ENCODE measurements at places on chromosomes 6 and 20. TPM values are rescaled to one million over a fixed set of nuclear protein-coding genes. Genes with fewer than 3 reads are reported as not detected.

Gene COL9A1
- total RNA-seq: 0.34 TPM

GRCh38 chr6:156752666-156753301 is 24.4 kb upstream of the ARID1B start:
- no peak for DNase-seq

Gene OVOL2
- 1.0 TPM for total RNA-seq

DNA sequence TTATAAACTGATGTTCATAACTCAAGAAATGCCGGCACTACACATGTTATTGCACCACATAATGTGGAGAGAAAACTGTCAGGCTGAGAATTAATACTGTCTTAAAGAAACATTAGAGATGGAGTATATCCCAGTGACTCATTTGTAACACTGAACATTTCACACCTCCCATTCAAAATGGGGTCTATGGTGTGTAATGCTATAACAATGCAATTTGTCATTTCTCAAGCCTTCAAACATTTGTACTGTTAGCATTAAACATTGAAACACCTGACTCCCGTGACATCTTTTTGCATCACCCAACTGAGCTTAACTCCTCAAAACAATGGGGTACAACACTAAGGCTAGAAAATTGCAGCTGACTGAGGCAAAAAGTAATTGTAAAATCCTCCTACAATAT is 151.7 kb downstream of the DST start:
- peak; percentile 6 for DNase-seq

Gene TBXT
- total RNA-seq: not detected

DNA sequence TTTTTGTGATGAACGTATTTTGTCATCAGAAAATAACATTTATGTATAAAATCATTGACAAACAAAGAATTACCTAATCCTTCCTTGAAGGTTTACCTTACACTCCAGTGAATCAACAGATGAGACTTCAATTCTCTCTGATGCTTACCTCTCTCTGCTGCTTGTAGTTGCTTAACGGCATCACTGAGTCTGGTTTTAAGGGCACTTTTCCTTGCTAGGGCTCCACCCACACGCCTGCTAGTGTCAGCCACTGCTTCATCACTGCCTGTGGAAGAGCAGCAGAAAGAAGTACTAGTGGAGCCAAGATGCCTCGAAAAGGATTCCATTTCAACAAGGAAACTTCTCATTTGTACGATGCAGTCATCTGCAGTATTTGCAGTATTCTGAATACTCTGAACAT is 63.0 kb downstream of the FAM229B start:
- no peak for DNase-seq

All from Daoy (cell line).